Renal cortical epithelial cell (primary cell): ENCODE measurements at places on chromosomes 16 and 17.

GRCh38 chr17:28081467-28081866, 39.0 kb downstream of the NLK start:
- DNase-seq = no peak

GRCh38 chr16:27475561-27475960, 73.6 kb downstream of the IL21R start:
- DNase-seq = peak; percentile 95

- no peak for DNase-seq
These were observed 3.1 kb upstream of the SDK2 start for GRCh38 chr17:73647301-73647695.

- DNase-seq = no peak
These were observed 23.9 kb upstream of the HEATR6 start for GRCh38 chr17:60102632-60103096.

DNA sequence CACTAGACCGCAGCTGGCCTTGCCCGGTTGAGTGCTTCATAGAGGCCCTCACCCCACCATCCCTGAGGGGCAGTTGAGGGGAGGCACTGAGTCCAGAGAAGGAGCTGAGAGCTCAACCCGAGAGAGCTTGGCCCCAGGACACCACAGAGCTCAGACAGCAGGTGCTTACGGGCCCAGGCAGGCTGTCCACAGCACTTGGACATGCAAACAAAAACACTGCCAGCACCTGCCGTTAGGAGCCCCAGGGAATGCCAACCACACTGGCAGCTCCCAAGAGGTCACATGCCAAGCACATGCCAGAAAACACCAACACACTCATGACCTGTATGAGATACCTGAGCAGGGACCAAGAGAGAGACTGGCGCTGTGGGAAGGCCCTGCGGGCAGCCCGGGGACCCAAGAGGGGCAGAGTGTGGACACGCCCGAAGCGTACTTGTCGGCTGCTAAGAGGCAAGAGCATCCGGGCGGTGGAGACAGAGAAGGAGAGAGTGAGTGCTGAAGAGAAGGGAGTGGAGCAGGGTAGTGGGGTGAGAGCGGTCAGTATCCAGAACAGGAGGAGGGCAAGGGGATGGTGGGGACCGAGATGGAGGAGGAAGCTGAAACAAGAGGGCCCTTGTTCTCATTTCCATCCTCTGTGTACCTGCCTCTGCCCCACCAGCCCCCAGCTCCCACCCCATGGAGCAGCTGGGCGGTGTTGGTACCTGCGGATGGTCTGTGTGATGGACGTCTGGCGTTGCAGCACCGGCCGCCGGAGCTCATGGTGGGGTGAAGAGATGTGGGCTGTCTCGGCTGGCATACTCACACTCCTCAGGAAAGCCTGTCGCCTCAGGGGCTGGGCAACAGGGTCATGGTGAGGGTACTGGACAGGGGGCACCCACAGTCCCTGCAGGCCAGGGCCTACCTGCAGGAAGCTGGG, 8.2 kb downstream of the RHBDF1 start:
- DNase-seq = no peak

- DNase-seq = no peak
These were observed 30.6 kb upstream of the MAP3K14 start for GRCh38 chr17:45347444-45347843.

DNA sequence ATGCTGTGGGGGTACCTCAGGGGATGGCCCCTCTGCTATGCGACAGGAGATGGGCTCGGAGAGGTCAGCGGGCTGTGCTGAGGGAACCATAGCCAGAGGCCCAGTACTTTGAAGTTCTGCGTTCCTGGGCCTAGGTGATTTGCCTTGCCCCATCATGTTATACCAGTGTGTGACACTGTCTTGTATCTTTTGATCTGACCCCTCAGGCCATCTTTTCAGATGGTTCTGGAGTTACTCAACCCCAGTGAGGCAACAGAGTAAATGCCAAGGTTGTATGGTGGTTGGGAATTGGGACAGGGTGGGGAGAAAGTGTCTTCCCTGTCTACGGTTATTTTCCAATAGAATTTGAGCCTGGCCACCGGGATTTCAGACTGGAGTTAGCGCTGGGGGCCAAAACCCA, 8.5 kb downstream of the MSI2 start:
- no peak for DNase-seq

DNA sequence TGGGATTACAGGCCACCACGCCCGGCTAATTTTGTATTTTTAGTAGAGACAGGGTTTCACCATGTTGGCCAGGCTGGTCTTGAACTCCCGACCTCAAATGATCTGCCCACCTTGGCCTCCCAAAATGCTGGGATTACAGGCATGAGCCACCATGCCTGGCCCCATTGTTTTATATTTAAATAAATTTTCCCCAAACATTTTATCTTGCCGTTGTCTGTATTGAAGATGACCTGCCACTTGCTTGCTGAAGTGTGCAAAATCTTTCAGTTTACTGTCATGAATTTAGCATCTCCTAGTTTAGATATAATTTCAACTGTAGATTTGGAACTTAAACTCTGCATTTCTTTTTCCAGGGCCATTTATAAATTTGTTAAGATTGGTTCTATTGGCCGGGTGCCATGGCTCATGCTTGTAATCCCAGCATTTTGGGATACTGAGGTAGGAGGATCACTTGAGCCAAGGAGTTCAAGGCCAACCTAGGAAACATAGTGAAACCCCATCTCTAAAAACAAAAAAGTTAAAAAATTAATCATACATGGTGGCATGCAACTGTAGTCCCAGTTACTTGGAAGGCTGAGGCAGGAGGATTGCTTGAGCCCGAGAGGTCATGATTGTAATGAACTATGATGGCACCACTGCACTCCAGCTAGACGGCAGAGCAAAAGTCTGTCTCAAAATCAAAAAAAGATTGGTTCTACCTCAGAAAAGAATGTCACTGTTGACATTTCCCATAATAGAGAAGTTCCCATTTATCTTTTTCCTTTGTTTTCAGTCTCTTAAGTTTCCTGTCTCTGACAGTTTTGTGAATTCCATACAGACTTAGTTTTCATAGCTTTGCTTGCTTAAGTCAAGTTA, 84.4 kb downstream of the VMP1 start:
- DNase-seq = peak; percentile 18

DNA sequence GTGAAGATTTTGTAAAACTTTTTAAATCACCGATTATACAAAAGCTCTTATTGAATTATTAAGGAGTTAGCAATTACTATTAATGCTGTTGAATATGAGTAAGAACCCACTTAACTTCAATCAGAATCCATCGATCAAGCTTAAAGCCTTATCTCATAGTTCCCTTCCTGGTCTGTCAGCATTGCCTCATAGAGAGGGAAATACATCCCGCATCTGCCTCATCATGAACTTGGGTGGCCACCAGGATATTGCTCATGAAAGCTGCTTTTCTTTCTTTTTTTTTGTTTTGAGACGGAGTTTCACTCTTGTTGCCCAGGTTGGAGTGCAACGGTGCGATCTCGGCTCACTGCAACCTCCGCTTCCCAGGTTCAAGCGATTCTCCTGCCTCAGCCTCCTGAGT, 66.7 kb downstream of the PIGL start:
- no peak for DNase-seq

GRCh38 chr17:40852364-40852763, 14.7 kb downstream of the KRT12 start:
- no peak for DNase-seq

GRCh38 chr17:80694085-80694991, 149.7 kb downstream of the RPTOR start:
- DNase-seq = no peak

GRCh38 chr17:27985306-27985705, 57.2 kb upstream of the NLK start:
- DNase-seq = no peak

DNA sequence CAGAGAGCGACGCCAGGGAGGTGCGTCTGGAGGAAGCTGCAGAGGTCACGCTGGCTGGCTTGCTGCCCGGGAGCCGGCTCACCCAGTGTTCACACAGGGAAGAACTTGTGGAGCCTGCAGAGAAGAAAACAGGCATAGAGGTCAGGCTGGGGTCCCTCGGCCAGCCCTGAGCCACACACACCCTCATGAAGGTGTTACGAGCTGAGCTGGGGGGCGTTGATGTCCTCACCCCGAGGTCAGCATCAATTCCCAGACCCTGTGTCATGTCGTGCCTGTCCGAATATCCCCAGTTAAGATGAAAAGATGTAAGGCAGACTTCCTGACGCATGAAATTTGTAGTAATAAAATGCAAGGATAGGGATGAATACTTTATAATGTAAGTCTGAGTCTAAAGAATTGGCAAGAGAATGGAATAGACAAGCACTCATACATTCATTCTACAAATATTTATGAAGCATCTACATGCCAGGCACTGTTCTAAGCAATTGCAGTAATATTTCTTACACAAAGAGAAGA, 77.1 kb downstream of the USP31 start:
- DNase-seq = peak; percentile 31

DNA sequence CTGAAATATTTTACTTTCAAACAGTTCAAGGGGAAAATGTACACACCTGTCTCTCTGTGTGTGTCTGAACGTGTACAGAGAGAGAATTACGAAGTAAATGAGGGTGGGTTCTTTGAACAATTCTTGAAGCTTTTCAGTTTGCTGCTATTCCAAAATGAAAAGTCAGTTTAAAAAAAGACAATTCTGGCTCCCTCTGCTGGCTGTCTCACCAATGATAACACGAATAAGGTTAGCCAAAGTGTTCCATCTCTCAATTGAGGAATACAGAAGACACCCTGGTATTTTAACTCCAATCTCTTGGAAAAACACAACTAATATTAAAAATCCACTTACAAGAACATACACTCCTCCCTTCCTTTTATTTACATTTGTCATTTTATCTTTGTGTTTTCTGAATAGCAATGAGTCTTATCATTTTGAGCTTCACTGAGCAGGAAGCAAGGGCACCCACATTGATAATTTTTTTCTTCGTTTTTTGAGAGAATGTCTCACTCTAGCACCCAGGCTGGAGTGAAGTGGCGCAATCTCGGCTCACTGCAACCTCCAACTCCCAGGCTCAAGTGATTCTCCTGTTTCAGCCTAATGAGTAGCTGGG, 20.5 kb downstream of the EFTUD2 start:
- peak; percentile 28 for DNase-seq

DNA sequence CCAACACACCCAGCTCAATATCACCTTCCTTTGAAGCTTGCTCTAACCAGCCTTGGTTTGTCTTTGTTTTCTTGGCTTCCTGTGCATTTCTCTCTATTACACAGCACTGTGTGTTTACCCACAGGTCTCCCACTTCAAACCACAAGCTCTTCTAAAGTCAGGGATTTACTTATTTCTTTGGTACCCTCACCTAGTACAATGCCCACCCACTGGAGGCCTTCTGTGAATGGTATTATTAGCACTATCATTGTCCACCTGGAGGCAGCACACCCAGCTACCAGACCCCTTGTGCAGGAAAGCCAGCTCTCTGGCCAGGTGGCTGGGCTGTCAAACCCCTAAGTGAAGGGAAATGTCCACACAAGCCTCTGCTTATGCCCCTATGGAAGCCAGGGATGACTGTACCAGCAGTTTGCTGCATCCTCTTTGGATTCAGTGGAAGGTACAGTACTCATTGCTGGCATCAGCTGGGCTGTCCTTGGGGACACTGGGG, 9.4 kb upstream of the TOP2A start:
- DNase-seq = no peak

GRCh38 chr16:57693550-57693949, 1.1 kb upstream of the DRC7 start:
- no peak for DNase-seq

DNA sequence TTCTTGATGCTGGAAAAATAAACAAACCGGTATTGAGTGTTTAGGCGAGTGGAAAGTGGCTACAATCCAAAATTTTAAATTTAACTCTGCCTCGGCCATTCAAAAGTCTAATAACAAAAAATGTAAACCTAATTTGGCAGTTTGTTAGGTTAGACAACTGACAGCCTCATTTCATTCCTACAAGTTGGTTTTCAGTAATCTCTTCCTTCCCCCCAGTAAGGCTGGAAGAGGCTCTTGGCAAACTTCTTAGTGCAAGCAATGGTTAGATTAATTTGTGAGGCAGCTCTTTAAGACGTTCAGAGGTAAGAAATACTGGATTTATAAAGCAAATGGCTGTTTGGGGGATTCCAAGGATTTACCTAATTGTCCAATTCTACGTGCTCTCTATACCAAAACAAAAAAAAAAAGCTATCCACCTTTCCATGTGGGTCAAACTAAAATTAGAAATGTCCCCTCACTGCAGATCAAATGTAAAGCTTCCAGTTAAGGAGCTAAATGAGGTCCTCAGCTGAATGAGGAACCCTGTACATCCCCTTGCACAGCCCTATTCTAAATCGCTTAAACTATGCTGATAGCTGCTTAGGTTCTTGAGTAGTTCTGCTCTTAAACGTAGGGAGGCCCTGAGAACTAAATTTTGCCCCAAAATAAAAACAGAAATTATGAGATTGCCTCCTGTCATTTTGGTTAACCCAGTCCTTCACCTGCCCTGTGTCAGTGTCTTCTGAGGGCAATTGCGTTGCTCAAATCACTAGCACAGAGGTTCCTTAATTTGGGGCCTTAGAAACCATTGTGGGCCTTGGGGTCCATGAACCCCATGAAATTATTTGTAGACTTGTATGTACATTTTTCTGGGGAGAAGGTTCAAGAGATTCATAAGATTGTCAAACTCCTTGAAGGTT, 2.9 kb downstream of the HEXIM1 start:
- no peak for DNase-seq

GRCh38 chr17:57210224-57210553, 46.1 kb upstream of the MSI2 start:
- peak; percentile 84 for DNase-seq

- no peak for DNase-seq
These were observed 2.9 kb upstream of the ABCA10 start for GRCh38 chr17:69231521-69231920.

DNA sequence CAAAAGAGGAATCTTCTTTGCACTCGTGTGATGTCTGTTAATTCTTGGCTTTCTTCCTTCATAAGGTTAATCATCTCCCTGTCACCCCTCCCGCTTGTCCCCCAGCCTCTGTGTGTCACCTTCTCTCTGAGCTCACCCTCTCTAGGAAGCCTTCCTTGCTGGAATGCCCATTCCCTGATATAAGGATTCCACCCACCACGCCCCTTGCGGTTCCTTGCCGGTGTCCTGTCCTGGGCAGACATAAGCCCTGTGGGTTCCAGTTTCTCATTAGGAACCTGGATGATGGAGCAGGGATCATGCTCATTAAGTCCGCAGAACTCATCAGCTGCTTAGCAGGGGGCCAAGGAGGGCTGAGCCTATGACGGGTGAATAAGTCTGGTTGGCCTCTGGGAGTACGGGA, 559.3 kb downstream of the MAF start:
- no peak for DNase-seq

DNA sequence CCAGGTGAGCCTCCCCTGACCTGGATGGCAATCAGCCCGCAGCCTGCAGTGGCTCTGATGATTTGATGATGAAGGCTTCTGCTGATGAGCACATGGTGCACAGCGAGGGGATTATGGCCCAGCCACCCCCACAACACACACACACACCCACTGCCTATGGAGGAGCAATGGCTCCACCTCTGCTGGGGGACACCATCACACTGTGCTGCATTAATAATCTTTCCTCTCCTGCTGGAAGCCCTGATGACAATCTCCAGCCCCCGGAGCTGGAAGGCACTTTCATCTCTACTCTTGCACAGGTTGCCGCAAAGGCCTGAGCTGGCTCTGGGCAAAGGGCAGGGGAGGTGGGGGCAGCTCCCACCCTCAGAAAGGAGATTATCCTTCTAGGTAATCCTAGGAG, 79.9 kb downstream of the PLXDC1 start:
- no peak for DNase-seq

- no peak for DNase-seq
These were observed 227.0 kb downstream of the CBLN1 start for GRCh38 chr16:49054606-49055005.

- DNase-seq = no peak
These were observed 3.4 kb downstream of the MTSS2 start for GRCh38 chr16:70682239-70683145.

GRCh38 chr17:48441231-48441711, 11.3 kb upstream of the SKAP1 start:
- DNase-seq = no peak

GRCh38 chr17:47917581-47917980, 21.5 kb downstream of the SP2 start:
- DNase-seq = no peak
